T-helper 2 cell treated with Interferon-gamma antibody and Interleukin-4, amounts not matched to agents 5 μg/mL and 100 μg/mL, for 36 hours (primary cell): ENCODE measurements at places on chromosomes 3 and 15.

DNA sequence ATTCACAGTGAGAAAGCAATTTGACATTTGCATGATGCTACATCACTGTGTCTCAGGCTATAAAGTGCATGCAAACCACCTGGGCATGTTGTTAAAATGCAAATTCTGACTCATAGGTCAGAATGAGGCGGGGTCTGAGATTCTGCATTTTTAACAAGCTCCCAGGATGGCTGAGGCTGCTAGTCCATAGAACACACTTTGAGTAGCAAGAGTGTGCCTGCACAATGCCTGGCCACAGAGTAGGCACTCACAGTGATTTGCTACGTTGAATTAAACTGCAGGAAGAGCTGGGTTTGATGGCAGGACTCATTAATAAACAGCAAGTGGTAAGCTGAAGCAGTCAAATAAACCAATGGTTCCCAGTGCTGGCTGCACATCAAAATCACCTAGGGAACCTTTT is 48.1 kb downstream of the NTRK3 start:
- no peak for DNase-seq

GRCh38 chr3:112308151-112308911 is 14.3 kb upstream of the SLC9C1 start:
- DNase-seq: no peak

DNA sequence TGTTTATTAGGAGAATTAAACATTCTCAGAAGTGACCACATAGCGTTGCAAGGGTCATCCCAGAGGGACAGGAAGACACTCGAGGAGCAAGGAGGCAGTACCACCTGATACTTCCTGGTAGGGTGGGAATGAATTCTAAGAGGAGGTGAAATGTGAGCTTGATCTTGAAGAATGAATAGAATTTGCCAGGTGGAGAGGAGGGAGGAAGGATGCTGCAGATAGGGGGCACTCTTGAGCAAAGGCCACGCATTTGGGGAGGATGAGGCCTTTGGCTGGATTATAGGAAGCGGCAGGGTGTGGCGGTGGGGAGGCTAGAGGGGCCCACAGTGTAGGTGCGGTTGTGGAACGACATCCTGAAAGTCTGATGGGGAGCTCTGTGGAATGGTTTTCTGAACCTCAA is 33.5 kb downstream of the CHCHD6 start:
- no peak for DNase-seq

DNA sequence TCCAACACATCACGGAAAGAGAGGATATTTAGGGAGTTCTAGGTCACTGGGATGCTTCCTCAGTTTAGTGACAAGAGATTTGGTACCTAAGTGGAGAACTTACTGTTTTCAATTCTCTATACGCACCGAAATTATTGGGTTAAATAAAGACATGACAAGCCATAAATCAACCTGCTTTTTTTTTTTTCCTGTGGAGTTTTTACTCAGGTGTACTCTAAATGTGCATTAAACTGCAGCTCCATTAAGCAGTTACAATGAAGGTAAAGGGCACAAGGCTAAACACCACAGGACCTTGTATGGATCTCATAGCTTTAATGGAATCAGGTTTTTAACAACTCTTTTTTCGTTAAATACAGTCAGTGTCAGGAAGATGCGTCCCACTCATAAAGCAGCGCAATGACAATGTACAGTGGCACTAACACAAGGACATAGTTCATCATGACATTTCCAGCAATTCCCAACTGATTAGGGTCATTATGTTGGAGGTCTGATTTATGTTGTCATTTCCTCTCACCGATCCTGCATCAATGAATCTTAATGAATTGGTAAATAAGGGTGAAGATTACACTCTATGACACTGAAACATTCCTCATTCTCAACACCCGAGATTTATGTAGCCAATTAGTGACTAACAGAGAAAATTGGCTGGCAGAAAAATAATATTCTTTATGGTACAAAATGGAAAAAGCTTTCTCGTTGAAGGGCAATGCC is 355.2 kb downstream of the FOXP1 start:
- no peak for DNase-seq

GRCh38 chr3:61961900-61962299 is 400.5 kb downstream of the PTPRG start:
- DNase-seq: no peak

GRCh38 chr3:178705925-178706324 is 169.7 kb downstream of the KCNMB2 start:
- DNase-seq: no peak

DNA sequence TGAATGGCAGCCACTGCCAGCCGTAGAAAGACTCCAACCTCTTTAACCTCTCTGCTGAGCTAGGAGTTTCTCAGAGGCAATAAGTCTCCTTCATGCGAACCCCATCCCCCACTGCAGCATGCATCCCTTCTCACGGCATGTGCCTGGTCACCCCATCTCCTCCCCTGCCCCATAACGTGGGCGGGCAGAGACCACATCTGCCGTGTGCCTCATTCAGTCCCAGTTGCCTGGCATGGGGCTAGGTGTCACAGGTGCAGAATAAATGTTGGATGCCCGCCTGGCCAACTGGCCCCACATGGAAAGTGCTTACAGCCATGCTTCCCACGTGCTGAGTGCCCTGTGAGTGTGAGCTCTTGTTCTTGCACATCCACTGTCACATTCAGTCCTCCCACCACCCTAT is 43.5 kb upstream of the NTRK3 start:
- DNase-seq: no peak
